ENCODE measurements at places on chromosomes 5 and 9. TPM values are rescaled to one million over a fixed set of nuclear protein-coding genes. Genes with fewer than 3 reads are reported as not detected.

DNA sequence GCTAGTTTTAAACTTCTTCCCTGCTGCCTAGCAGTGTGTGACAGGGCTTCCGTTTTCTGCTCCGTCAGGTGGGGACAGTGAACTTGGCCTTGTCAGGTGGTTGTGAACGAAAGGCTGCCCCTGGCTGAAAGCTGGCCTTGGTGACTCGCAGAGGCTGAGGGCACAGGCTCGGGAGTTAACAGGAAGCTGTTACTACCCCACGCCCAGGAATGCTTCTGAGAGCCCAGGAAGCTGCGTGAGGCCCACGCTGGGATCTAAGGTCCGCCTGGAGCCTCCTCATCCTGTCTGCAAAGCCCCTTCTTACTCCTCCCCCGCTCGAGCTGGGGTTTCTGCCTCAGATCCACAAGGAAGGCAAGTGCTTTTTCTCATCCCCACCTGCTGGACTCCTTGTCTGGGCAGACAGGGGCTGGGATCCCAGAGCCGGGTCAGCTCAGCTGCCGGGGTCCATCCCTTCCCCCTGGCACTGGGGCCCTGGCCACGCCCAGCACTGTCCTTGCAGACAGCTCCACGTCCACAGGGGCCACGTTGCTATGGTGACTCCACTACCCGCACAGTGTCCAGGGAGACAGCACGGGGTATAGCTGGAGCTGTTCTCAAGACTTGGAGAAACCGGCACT lies 124.7 kb upstream of the TBC1D2 start:
- no peak for DNase-seq

DNA sequence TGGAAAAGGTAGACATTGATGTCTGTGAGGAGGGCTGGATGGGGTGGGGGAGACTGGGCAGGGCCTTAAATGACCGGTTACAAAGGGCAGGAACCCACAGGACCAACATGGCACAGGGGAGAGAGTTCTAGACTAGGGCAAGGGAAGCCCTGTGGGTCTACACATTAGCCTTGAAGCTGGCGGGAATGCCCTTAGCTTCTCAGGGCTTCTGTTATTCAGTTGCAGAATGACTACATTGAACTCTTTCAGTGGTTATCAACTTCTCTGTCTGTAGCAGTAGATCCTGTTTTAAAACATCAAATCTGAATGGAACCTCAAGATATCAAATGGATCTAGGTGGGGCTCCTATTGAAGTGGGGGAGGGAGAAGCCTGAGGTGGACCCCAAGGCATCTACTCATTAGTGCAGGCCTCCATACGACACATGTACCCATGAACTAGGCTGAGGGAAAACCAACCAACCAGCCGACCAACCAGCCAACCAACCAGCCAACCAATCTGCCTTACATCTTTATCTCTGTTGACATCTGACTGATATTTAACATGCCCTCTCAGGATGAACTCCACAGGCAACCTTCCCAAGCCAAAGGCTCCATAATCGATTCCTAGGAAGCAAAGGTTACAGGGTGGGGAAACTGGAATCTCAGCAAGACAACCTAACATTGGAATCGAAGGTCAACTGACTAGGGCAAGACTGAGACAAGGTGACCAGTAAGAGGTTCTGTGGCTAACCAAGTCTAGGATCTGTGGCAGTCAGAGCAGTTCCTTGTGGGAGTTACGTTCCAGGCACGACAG lies 48.3 kb downstream of the DAP start:
- no peak for DNase-seq

DNA sequence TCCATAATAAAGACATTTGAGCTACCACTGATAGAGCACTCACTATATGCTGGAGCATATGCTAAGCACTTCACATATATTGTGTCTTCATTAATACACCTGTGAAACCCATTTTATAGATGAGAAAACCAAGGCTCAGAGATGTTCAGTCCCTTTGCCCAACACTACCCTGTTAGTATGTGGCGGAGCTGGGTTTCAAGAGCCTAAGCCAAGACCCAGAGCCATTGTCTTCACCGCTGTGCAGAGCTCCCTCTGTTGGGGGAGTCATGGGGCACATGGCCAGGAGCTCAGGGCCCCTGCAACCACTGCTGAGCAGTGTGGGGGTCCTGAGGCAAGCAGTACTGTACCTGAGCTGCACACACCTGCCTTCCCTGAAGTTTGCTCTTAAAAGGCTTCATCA lies 37.3 kb upstream of the SLC25A51 start:
- no peak for DNase-seq

- DNase-seq, result no peak
Observed at GRCh38 chr9:113901221-113901688, 25.1 kb downstream of the ZNF618 start.

GRCh38 chr5:142408536-142408935 lies 83.7 kb upstream of the SPRY4 start:
- no peak for DNase-seq

GRCh38 chr5:83744821-83745220 lies 24.2 kb upstream of the HAPLN1 start:
- no peak for DNase-seq

- DNase-seq, result no peak
Observed at GRCh38 chr5:107518616-107519015, 152.1 kb downstream of the EFNA5 start.

DNA sequence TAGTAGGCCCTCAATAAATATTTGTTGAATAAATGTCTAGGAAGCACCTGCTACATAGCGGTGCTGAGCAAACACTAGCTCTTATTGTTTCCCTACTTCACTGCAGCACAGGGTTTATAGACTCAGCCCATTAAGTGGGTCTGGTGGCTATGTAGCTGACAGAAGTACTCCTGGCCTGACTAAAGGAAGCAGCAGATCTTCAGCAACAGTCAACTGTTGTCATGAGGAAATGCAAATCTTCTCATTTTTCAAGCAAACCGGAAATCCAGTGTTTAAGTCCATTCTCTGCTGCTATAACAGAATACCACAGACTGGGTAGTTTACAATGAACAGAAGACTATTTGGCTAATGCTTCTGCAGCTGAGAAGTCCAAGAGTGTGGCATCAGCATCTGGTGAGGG lies 2.8 kb upstream of the TEX10 start:
- no peak for DNase-seq

GRCh38 chr5:69502767-69503488 lies 10.3 kb downstream of the OCLN start:
- DNase-seq, result peak; percentile 74

DNA sequence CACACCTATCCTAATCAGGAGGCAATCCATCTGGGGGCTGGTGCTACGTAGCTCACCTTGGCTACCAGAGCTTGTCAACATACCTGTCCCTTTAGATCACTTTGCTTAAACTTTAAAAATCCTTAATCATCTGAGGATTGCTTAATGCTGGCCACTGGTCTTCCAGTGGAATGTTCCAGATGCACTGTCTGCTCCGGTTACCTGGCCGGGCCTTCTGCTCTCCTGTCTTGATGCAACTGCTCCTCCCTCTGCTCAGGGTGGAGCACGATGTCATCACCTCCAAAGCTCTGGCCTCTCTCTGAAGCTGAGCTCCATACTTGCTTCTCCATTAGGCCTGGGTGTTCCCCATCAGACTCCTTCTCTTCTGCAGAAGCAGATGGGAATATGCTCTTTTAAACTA lies 106.5 kb upstream of the OTULINL start:
- no peak for DNase-seq

- DNase-seq, result no peak
Observed at GRCh38 chr5:96081276-96081858, 119.7 kb upstream of the ELL2 start.

- DNase-seq, result no peak
Observed at GRCh38 chr9:138103111-138103848, 225.7 kb downstream of the CACNA1B start.

GRCh38 chr9:135802876-135803419 lies 101.0 kb downstream of the KCNT1 start:
- DNase-seq, result no peak

DNA sequence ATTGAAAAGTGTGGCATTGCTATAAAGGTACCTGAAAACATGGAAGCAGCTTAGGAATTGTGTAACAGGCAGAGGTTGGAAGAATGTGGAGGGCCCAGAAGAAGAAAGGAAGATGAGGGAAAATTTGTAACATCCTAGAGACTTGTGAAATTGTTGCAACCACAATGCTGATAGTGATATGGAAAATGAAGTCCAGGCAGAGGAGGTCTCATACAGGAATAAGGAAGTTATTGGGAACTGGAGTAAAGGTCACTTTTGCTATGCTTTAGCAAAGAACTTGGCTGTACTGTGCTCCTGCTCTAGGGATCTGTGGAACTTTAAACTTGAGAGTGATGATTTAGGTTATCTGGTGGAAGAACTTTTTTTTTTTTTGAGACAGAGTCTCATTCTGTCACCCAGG lies 43.5 kb downstream of the PTPDC1 start:
- no peak for DNase-seq

DNA sequence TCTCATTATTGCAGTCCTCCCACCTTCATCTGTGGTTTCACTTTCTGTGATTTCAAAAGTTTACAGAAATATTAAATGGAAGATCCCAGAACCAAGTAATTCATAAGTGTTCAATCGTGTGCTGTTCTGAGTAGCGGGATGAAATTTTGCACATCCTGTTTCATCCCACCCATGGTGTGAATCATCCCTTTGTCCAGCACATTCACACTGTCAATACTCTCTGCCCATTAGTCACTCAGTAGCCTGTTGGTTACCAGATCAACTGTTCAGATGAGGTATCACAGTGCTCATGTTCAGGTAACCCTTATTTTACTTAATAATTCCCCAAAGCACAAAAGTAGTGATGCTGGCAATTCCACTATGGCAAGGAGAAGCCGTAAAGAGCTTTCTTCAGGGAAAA lies 26.8 kb downstream of the FAM81B start:
- DNase-seq, result no peak

GRCh38 chr9:114825126-114825795 lies 19.4 kb upstream of the TNFSF15 start:
- DNase-seq, result no peak

The TLX3 gene
- total RNA-seq, result not detected

The SAPCD2 gene
- total RNA-seq, result 24.9 TPM

The RAD50 gene
- 12.0 TPM for total RNA-seq

The ACOT12 gene
- total RNA-seq, result not detected

The UBQLN1 gene
- total RNA-seq, result 107 TPM

The PDLIM4 gene
- 52.2 TPM for total RNA-seq

The EGFLAM gene
- 0.08 TPM for total RNA-seq

The SLC27A6 gene
- total RNA-seq, result 3.2 TPM
